ENCODE measurements at places on chromosomes 5 and 9. TPM values are rescaled to one million over a fixed set of nuclear protein-coding genes. Genes with fewer than 3 reads are reported as not detected.

- H3K4me1 ChIP-seq: no peaks in the 10 kb centered on the region
- H3K27me3 ChIP-seq: peaks cover 38% of the 10 kb centered on the region
- peaks cover 7% of the 10 kb centered on the region for H3K36me3 ChIP-seq
- H3K27ac ChIP-seq: no peak overlapping the region
- H3K4me3 ChIP-seq: no peak overlapping the region
Measured at GRCh38 chr9:21461377-21461776, 20.7 kb downstream of the IFNE start.

DNA sequence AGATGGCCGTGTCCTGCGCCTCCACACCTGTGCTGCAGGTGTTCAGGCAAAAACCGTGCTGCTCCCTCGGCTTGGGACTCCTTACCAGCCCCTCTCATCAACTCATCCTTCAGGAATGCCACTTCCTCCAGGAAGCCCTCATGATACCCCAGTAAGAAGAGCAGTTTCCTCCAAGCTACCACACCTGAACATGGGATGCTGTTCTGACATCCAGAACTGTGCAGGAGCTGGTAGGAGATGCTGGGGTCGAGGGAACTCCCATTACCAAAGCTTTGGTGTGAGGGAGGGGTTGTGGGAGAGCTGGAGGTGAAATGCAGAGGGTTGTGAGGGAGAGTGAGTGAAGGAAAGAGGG lies 18.9 kb downstream of the CARD19 start:
- H3K4me3 ChIP-seq: peak overlapping the region; percentile 66
- H3K36me3 ChIP-seq: peaks cover 6% of the 10 kb centered on the region
- DNase-seq: peak; percentile 4
- peaks cover 26% of the 10 kb centered on the region for H3K4me1 ChIP-seq
- no peaks in the 10 kb centered on the region for H3K27me3 ChIP-seq

GRCh38 chr5:139955616-139956273 lies 87.4 kb downstream of the NRG2 start:
- H3K36me3 ChIP-seq: no peaks in the 10 kb centered on the region
- no peak for DNase-seq
- H3K4me1 ChIP-seq: peaks cover 5% of the 10 kb centered on the region
- H3K4me3 ChIP-seq: no peak overlapping the region
- peaks cover 57% of the 10 kb centered on the region for H3K27me3 ChIP-seq

PCDH12 gene
- total RNA-seq: 0.05 TPM

GRCh38 chr5:42719034-42719433 lies 37.6 kb upstream of the CCDC152 start:
- H3K4me3 ChIP-seq: peak overlapping the region; percentile 71
- peaks cover 8% of the 10 kb centered on the region for H3K27me3 ChIP-seq
- H3K4me1 ChIP-seq: peaks cover 14% of the 10 kb centered on the region
- no peak overlapping the region for H3K27ac ChIP-seq
